IMR-90 (cell line): ENCODE measurements at places on chromosomes 4 and X. TPM values are rescaled to one million over a fixed set of nuclear protein-coding genes. Genes with fewer than 3 reads are reported as not detected.
A peak's percentile ranks its signal among the peaks of the same experiment; 100 is the strongest.

DNA sequence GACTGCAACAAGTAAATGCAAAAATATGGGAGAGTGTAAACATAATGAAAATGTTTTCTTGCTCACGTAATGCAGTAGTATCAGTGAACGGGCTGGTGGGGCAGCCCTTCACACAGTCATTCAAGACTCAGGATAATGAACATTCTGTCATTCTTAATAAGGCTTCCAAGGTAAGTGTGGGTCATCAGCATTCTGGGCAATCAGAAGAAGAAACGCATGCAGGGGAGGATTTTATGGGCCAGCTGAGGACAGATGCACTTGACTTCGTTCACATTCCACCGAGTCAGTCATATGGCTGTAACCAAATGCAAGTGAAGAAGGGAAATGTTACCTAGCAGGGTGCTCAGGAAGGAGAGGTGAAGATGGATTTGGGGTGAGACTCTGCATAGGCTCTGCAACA lies 68.0 kb upstream of the MAP9 start:
- no peaks in the 10 kb centered on the region for H3K36me3 ChIP-seq
- H3K27me3 ChIP-seq = no peaks in the 10 kb centered on the region
- no peak overlapping the region for H3K27ac ChIP-seq
- no peak for DNase-seq
- H3K4me3 ChIP-seq = no peak overlapping the region

DNA sequence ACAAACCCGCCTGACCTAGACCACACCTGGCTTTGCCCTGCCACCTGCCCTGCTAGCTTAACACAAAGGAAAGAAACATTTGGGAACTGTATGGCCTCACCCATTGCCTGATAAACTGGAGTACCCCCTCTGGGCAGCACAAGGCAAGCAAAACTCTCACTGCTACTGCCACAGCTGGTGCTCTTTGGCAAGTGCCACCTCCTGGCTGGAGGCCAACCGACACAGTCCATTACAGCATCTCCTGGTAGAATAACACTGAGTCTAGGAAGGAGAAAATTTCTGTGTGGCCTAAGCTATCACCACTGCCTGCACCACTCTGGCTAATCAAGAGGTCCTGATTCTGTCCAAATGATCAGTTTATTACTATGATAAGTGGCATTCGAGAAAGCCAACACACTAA lies 18.9 kb upstream of the SPANXN3 start:
- no peaks in the 10 kb centered on the region for H3K27me3 ChIP-seq
- H3K36me3 ChIP-seq = no peaks in the 10 kb centered on the region
- DNase-seq = no peak
- no peak overlapping the region for H3K27ac ChIP-seq
- no peaks in the 10 kb centered on the region for H3K4me1 ChIP-seq

GRCh38 chr4:53478671-53479456 lies 101.4 kb downstream of the FIP1L1 start:
- peaks cover 22% of the 10 kb centered on the region for H3K4me1 ChIP-seq
- no peak overlapping the region for H3K4me3 ChIP-seq
- peak overlapping the region; percentile 90 for H3K27ac ChIP-seq
- DNase-seq = peak; percentile 94
- H3K27me3 ChIP-seq = no peaks in the 10 kb centered on the region

DNA sequence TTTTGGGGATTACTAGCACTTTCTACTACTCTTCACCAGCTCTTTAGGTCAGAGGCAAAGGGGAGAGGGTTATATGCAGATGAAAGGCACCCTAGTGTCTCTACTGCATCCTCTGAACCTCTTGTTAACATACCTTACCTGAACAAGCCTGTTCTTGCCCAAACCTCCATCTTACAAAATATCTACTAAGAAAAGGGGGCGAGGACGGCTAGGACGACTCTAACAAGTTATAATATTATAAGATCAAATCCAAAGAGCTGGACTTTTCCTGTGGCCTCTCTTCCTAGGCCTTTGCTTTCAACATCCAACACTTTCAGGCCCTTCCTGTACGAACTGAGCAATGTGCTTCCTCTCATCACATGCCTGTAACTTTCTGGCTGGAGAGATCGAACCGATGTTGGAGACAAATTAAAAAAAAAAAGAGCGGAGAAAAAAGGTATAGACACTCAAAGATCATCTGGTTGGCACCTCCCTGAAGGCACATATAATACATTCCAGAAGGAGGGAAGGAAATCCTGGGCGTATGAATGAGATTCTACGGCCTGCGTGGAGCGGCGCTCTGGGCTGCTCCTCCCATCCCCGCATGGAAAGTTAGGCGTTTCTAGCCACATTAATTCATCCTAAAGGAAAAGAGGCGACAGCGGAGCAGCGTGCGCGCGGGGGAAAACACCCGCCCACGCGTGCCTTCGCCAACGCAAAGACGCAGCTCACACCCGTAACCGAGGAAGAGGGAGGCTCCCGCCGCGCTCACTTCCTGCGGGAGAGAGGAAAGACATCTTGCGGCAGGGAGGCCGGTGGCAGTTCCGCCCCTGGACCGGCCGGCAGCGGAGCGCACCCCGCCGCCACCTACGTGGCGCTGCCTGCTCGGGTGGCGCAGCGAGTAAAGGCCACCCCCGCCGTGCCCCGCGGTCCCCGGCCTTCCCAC lies 808 bp downstream of the PRDM5 start:
- H3K27ac ChIP-seq = peak overlapping the region; percentile 51
- no peaks in the 10 kb centered on the region for H3K36me3 ChIP-seq

- no peak overlapping the region for H3K27ac ChIP-seq
- no peaks in the 10 kb centered on the region for H3K27me3 ChIP-seq
- peak; percentile 83 for DNase-seq
- H3K4me1 ChIP-seq = peaks cover 11% of the 10 kb centered on the region
- no peak overlapping the region for H3K4me3 ChIP-seq
- no peaks in the 10 kb centered on the region for H3K36me3 ChIP-seq
Observed at GRCh38 chr4:163693211-163693610, 198.7 kb downstream of the TMA16 start.

The KLF8 gene
- polyA plus RNA-seq = 0.07 TPM in 2 replicates

The TRIM75 gene
- polyA plus RNA-seq = not detected in 2 replicates

DNA sequence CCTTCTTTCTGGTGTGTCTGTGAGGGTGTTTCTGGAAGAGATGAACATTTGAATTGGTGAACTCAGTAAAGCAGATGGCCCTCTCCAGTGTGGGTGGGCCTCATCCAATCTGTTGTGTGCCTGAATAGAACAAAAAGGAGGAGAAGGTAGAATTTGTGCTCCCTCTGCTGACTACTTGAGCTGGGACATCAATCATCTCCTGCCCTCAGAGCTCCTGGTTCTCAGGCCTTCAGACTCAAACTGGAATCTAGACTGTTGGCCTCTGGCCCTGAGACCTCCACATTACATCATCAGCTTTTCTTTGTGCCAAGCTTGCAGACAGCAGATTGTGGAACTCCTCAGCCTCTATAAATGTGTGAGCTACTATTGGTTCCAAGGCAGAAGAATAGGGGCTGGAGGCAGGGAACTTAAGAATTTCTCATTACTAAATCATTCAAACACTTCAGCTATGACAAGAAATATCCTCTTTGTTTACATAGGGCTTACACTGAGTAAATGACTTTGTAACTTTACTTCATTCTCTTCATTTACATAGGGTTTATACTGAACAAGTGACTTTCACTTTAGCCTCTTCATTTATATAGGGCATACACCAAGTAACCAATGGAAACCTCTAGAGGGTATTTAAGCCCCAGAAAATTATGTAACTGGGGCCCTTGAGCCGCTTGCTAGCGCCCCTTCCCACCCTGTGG lies 86.9 kb upstream of the NWD2 start:
- H3K4me3 ChIP-seq = no peak overlapping the region
- H3K27me3 ChIP-seq = no peaks in the 10 kb centered on the region
- no peak for DNase-seq

GRCh38 chr4:101306225-101306624 lies 41.1 kb downstream of the PPP3CA start:
- DNase-seq = no peak
- H3K27me3 ChIP-seq = no peaks in the 10 kb centered on the region
- no peak overlapping the region for H3K27ac ChIP-seq
- H3K4me3 ChIP-seq = no peak overlapping the region

The CYSLTR1 gene
- not detected in 2 replicates for polyA plus RNA-seq

DNA sequence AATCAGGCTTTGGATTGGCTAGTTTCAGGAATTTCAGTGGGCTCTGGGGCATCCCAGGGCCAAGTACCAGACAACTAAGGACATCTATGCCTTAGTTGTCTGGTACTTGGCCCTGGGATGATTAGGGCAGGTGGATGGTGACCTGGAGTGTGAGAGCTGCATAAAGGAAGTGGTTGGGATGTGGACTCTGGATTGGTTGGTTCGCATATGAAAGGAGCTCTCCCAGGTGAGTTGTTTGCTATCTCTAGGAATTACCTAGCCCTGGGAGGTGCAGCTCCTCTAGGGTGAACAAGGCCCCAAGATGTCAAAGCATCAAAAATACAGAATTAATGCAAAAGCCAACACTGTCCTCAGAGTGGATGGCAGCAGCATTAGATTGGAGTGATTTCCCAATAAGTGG lies 109.6 kb downstream of the NHS start:
- peaks cover 5% of the 10 kb centered on the region; the same call in 1 of the 2 replicates for H3K27me3 ChIP-seq
- no peak overlapping the region for H3K4me3 ChIP-seq
- DNase-seq = no peak
- no peaks in the 10 kb centered on the region for H3K4me1 ChIP-seq
- H3K27ac ChIP-seq = no peak overlapping the region
- no peaks in the 10 kb centered on the region for H3K36me3 ChIP-seq

The TRAM1L1 gene
- 1.7 and 2.6 TPM in 2 replicates for polyA plus RNA-seq

GRCh38 chr4:37220685-37221084 lies 23.9 kb upstream of the NWD2 start:
- H3K36me3 ChIP-seq = no peaks in the 10 kb centered on the region
- DNase-seq = no peak
- no peaks in the 10 kb centered on the region for H3K27me3 ChIP-seq
- no peak overlapping the region for H3K27ac ChIP-seq
